Stimulated activated CD4-positive, alpha-beta T cell treated with anti-CD3 and anti-CD28 coated beads, Interleukin-2, amount 100 ng/mL, for 24 hours (primary cell): ENCODE measurements at places on chromosomes 6 and 20.

DNA sequence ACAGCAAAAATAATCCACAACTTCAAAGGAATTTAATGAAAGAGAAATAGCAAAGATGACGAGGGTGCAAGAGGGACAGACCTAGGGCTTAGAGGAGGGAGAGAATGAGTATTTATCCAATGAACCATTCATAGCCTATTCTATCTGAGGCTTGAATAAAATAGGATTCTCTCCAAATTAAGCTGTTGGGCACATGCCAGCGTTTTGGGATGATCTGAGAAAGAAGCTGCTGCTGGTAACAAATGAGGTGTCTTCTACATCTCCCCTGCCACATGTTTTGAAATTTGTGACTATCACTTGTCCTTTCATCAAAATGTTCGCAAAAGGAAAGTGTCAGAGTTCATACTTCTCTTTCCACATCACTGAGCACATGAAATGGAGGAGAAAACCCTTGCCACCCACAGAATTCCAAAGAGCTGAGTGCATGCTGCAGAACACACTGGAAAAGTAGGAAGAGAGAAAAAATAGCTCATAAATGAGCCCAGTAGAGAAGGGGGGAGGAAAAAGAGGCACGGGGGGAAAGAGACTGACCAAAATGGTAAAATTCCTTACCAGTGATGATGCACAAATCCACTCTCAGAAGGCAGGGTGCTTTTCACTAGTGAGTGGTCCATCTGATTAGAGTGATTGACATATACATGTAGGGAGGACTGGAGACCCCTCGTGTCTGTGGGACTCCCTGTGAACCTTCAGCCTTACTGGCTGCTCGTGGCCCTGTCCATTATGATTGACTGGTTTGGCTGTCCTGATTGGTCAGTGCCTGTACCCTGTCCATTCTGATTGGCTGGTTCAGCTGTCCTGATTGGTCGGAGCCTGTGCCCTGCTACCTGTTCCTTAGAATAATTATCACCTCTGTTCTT, 180.5 kb downstream of the OGFRL1 start:
- DNase-seq, result no peak

DNA sequence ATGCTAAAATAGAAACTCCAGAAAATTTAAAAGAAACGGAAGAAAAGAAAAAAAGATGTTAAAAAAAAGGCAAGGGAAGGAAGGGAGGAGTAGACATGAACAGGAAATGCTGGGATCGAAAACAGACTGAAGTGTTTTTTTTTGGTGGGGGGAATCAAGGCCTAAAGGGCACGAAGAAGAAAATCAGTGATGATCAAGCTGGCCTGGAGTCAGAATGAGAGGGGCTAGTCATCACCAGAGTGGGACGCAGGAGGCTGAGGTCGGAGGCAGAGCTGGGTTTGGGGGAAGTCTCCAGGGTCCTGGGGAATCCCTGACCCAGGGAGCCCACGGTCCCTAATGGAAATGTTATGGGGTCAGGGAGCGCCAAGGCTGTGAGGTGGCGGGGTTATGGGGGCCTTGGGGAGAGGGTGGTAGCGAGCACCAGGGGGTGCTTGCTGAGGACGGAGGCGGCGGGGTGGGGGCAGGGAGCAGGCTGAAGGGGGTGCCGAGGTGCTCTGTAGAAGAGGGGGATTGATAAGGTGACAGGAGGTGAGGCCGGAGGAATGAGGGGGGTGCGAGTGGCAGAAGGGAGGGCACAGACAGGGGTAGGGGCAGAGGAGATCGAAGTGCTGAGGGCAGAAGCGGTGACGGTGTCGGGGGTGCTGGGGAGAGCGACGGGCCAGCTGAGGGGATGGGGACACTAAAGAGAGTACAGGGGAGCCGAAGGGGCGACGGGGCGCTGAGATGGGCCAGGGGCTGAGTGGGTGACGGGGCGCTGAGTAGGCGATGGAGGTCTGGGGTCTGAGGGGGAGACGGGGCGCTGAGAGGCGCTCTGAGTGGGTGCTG, 684 bp downstream of the ZNFX1 start:
- peak; percentile 73 for DNase-seq

DNA sequence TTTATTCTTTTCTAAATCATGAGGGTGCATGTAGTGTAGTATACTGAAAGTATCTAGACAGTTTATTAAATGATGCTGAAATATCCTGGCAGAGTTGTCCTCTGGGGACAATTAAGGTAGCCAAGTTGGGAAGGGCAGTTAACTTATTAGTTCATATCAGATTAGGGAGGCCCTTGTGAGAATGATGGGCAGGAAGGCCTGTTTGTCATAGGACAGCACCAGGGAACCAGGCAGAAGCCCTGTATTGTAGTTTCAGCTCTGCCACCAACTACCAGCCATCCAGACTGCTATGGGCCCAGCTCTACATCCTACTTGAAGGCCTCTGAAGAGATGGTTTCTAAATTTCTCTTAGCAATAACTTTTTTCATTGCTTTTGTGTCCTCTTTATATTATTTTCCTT, 4.0 kb downstream of the MYLIP start:
- DNase-seq, result no peak

GRCh38 chr20:11182720-11183119, 508.9 kb upstream of the JAG1 start:
- DNase-seq, result no peak

GRCh38 chr6:85498596-85499258, 48.8 kb downstream of the NT5E start:
- DNase-seq, result no peak

DNA sequence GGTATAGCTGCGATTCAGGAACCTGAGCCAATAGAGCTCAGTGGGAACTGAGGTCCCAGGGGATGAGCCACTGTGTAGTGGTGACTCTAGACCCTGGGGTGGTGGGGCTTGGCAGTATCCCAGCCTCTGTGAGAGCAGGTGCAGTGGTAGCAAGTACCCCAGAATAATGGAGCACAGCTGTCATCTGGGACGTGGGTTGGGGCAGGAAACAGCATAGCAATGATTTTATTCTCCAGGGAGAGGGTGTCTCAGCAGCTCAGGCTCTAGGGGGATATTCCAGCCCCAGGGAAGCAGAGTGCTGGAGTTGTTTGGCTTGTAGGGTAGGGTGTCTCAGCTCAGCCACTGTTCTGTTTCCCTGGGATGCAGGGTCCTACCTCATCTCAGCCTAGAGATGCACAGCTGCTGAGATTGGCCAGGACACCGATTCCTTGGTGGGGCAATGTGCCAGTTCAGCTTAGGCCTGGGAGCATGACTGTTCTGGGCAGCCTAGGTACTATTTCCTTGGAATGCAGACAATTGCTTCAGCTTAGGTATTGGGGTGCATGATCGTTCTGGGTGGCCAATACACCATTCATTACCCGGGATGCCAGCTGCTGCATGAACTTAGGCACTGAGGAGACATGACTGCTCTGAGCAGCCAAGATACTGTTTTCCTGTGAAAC, 34.0 kb upstream of the NUP153 start:
- DNase-seq, result no peak

DNA sequence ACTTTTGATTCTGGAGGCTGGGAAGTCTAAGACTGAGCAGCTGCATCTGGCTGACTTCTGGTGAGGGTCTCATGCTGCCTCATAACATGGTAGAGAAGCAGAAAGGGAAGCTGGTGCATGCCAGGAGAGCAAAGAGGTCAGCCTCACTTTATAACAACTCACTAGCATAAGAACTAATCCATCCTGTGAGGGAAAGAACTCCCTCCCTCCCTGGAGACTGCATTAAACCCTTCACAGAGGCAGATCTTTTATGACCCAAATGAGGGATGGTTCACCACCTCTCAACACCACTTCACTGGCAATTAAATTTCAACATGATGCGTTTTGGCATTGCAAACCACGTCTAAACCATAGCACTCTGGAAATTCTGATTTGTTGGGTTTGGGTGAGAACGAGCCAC, 33.9 kb downstream of the STXBP5 start:
- no peak for DNase-seq

GRCh38 chr6:116073765-116074440, 13.2 kb upstream of the FRK start:
- DNase-seq, result no peak

DNA sequence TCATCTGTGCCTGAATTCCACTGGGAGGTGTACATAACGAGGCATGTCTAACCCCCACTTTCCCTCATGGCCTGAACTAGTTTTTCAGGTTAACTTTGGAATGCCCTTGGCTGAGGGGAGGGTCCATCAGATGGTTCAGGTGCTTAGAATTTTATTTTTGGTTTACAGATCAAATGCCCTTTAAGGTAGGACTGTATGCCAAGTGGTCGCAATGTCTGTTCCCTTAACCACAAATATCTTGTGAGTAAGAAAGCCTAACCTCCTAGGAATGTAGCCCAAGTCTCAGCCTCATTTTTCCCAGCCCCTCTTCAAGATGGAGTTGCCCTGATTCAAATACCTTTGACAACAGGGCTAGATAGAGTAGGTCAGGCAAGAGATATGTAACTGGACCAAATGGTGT, 78.4 kb downstream of the RNASET2 start:
- no peak for DNase-seq

DNA sequence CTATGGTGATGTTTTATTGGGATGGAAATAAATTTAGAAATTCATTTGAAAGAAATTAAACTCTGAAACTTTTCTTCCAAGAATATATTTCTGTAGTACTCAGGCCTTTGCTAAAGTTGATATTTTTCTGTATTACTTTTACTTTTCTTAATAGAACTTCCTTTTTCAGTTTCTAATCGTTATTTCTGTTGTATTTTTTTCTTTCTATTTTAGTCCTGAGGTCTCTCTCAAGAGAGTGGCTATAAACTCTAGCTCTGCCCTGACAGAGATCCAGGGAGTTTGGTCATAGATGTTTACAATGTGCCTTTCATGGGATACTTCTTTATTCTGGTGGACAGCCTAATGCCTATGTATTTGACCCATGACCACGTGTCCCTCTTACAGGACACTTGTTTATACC, 51.0 kb downstream of the OR2B6 start:
- DNase-seq, result no peak

DNA sequence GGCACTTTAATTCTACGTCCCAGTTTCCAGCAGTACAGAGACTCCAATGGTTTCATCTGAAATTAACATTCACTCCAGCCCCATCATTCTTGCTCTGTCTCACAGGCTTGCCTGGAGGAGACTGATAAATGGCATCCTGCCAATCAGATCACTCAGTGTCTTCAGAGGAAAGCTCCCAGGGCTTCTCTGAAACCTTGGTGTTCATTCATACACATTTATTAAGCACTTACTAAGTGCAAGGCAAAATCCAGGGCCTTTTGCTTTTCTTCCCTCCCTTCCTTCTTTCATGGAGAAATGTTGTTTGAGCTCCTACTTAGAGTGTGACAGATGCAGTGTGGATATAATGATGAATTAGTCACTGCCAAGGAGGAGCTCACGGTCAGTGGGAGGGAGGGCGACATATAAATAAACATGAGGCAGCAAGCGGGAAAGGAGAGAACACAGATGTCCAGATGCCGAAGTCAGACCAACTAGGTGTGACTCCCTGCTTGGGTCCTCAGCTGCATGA, 106.7 kb upstream of the DTNBP1 start:
- no peak for DNase-seq
